ENCODE measurements at places on chromosomes 7 and 10.

DNA sequence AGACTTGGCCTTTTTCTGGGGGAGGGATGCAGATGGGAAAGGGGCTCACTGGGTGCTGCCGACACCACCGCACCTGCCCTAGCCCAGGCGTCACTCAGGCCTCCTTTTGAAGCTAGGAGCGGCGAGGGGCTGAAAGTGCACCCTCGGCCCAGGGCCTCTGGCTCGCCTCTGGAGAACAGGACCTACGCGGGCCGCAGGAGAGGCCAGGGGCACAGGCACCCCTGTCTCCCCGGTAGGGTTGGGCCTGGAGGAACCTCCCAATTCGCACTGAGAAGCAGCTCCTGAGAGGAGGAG, 46.5 kb upstream of the PRKAR1B start:
- no peak for DNase-seq

GRCh38 chr10:119834188-119834587, 38.5 kb downstream of the MCMBP start:
- DNase-seq: peak; percentile 44

DNA sequence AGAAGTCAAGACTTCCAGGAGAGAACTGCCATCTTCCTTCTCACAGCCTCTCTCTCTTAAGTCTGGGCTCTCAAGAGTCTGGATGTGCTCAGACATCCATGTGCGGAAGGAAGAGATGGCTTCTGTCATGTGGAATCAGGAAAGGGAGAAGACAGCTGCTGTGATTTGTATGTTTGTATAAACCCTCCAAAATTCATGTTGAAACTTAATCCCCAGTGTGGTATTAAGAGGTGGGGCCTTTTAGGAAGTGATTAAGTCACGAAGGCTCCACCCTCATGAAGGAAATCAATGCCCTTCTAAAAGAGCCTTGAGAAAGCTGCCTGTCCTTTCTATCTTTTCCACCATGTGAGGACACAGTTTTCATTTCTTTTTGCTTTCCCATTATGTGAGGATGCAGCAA, 73.9 kb upstream of the PTN start:
- DNase-seq: no peak

GRCh38 chr10:34815185-34816084, at the start of gene PARD3:
Gene PARD3 (minus strand): TSS chr10:34815296. CDS start chr10:34814995, 301 bp downstream.
- no peak for DNase-seq

- DNase-seq: no peak
Measured at GRCh38 chr10:88190540-88191235, 327.3 kb downstream of the PTEN start.

DNA sequence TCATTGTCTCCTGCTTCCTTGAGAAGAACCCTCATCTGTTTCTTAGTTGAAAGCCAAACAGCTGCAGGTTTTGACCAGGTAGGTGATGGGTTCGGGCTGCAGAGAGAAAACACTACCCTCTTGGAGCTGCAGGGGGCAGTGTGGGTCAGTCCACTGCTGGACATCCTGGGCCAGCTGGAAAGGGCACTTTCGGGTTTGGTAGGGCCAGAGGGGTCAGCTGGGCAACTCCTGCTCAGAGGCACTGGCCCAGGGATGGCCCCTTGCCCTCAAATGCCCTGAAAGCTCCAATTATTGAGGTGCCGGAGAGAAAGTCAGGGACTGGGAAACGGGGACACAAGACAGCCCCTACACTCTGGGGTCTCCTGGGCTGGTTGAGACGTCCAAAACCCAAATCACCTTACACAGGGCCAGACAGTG, 90.7 kb downstream of the MKI67 start:
- DNase-seq: peak; percentile 11

GRCh38 chr10:123842692-123843385, 48.8 kb downstream of the CPXM2 start:
- DNase-seq: no peak

- DNase-seq: no peak
Measured at GRCh38 chr7:15279640-15280039, 282.2 kb downstream of the AGMO start.

All from brain microvascular endothelial cell (primary cell).